ENCODE measurements at places on chromosomes 13 and 19.

DNA sequence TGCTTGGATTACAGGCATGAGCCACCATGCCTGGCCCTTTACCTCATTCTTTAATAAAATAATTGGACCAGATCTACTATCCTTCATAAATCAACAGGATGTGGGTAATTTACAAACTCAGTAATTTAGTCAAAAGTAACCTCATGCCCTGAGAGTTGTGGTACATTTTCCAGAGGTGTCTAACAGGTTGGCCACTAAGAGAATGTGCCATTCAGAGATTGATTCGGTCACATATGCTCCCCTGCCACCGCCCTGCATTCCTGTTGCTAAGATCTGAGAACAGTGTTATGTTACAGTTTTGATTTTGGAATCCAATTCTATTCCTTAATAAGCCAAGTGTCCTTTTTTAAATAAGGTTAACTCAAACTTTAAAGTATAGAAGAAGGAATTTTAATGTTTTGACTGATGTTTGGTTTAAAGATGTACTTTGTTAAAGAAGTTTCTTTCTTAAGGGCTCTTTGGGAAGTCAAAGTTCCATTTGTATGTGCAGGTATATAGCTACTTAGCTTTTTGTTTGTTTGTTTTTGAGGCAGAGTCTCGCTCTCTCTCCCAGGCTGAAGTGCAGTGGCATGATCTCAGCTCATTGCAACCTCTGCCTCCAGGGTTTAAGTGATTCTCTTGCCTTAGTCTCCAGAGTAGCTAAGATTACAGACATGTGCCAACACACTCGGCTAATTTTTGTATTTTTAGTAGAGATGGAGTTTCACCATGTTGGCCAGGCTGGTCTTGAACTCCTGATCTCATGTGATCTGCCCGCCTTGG is 29.2 kb downstream of the PHF11 start:
- no peak for DNase-seq

DNA sequence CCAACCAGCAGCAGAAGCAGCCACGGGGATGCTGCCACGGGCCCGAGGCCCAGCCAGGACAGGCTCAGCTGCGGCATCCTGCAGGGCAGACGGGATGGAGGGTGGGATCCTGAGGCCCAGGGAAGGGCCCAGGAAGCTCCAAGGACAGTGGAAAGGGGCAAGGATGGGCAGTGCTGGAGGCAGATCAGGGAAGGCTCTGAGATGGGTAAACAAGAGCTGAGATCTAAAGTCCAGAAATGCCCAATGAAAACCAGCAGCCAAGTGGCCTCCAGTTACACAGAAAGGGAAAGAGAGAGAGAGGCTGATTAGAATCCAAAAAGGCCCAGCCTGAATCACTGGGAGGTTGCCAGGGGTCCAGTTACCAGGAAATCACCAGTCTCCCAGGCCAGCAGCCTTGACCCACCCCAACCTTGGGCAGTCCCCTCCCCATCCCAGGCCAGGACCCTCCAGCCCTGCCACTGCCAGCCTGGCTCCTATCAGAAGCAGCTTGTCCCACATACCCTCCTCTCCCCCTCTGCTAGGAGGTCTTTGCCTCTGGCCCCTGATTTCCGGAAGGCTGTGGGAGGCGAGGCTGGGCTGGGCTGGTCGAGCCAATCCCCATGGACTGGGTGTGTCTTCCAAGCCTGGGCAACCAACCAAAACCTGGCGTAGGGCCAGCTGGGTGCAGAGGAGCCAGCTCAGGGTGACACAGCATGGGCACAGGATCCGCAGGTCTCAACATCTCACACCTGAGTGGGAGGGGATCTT is at the start of gene CYP4F11:
CYP4F11 (minus strand) TSS at position 198 of the 747 bp plus-strand sequence; CDS start at position 77, 121 bp downstream.
- DNase-seq, result no peak

DNA sequence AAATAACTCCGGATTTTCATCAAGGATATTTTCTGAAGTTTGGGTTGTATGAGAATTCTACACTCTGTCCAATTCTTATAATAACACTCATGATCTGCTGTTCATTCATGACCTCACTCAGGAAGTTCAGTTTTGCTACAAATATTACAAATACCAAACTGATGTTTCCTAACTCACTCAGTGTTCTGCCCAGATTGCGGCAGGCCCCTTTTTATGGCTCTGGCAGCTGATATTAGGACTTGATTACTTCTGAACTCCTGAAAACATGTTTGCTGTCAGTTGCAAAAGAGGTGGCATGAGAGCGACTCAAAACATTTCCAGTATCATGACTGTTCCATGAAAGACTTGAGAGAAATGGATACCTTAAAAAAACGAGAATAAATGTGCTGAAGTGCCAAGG is 188.0 kb downstream of the RGCC start:
- DNase-seq, result no peak

- DNase-seq, result no peak
Measured at GRCh38 chr13:42239644-42240043, 32.3 kb upstream of the AKAP11 start.

GRCh38 chr13:101155920-101156319 is 260.4 kb downstream of the NALCN start:
- no peak for DNase-seq

DNA sequence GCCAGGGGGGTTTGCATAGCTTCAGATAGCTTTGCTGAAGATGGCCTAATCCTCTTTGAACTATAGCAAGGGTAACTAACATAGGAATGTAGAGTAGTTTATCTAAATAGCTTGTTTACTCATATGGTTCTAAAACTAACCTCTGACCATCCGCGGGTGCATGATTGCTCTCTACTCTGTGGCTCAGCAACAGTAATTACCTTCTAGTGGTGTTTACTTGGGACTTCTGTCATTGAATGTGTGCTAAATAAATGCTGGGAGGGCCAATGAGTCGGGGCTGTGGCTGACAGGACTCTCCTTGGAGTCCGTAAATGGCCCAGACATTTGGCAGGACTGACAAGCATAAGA is 1461.9 kb downstream of the UQCRFS1 start:
- DNase-seq, result no peak

GRCh38 chr19:17889609-17890214 is 18.0 kb downstream of the SLC5A5 start:
- no peak for DNase-seq

- DNase-seq, result no peak
Measured at GRCh38 chr19:52170863-52171320, 529 bp downstream of the ZNF836 start.

DNA sequence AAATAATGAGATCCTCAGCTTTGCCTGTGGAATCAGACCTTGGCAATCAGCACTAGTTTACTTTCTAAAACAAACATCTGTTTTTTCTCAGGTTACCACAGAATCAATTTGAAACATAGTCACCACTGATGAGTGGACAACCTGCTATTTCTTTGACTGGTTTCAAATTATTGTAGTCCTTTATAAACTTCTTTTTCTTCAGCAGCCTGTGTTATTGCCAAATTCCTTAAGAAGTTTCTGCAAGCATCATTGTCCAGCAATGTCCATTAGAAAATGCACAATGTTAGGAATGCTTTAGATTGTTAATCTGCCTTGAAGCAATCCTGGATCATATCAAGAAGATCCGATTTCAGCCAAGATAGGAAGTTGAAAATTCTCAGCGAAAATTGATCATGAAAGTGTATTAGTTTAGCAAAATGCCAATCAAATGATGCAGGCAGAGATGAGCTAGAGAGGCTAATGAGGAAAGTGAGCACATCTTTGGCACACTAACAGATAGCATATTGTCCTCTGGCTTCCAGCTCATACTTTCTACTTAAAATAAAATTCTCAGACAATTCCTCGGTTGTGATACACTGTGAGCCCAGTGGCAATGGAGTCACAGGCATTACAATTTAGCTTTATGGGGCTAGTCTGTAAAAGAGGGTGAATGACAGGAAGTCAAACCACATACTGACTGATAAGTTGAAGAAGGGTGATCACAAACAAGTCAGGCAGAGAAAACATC is 270.6 kb downstream of the SLITRK6 start:
- DNase-seq, result no peak

DNA sequence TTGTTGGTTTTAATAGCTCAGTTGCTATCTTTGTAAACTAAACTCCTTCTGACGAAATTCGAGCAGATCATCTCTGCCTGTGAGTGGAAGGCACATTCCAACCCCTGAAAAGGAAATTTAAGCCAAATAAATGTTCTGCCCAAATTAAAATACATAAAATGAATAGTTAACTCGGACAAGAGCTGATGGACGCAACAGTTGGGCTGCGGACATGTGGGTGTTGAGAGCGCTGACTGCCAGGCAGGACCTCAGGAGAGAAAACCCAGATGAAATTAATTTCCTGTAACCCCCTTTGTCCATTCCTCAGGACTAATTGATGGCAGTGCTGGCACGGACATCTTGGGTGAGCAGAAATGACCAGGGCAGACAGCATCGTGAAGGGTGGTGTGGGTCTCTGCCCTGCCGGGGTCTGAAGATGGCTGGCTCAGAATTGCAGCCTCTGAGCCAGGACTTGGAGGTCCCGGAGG is 86.5 kb downstream of the TSHZ3 start:
- DNase-seq, result no peak

DNA sequence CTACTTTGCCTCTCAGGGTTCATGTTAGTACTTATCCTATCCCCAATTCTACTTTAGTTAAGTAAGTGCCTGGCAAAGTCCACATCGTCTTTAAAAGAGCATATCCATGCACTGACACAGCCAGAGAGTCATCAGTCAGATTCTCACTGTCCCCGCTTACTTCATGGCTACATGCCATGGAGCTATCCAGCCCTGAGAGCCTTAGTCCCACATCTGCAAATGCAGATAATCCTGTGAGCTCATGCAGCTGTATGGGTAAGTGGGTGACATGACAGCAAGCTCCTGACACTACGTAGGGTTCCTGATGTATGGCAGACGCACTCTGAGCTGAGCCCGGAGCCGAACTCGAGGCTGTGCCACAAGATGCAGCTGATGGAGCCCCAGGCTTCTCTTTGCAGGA is 661.5 kb downstream of the LIG4 start:
- DNase-seq, result no peak

- DNase-seq, result no peak
Measured at GRCh38 chr13:22648320-22648801, 532.4 kb upstream of the SGCG start.

- no peak for DNase-seq
Measured at GRCh38 chr19:12733369-12734214, 892 bp downstream of the TRIR start.

DNA sequence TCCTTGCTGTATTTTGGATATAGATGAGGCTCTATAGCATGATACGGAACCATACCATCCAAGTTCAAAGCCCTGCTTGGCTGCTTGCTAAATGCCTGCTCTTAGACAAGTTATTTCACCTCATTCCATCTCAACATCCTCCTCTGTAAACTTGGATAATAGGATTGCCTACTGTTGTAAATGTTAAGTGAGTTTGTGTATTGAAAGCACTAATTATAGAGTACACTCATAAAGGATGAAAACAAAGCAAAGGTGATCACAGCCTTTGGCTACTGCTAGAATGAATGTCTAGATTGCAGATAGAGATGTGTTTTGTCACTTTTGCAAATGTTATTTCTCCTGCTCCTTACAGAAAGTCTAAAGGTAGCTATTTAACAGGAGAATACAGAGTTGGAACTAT is 34.3 kb upstream of the STARD13 start:
- no peak for DNase-seq

- no peak for DNase-seq
Measured at GRCh38 chr13:83121896-83122295, 760.4 kb downstream of the SLITRK1 start.

DNA sequence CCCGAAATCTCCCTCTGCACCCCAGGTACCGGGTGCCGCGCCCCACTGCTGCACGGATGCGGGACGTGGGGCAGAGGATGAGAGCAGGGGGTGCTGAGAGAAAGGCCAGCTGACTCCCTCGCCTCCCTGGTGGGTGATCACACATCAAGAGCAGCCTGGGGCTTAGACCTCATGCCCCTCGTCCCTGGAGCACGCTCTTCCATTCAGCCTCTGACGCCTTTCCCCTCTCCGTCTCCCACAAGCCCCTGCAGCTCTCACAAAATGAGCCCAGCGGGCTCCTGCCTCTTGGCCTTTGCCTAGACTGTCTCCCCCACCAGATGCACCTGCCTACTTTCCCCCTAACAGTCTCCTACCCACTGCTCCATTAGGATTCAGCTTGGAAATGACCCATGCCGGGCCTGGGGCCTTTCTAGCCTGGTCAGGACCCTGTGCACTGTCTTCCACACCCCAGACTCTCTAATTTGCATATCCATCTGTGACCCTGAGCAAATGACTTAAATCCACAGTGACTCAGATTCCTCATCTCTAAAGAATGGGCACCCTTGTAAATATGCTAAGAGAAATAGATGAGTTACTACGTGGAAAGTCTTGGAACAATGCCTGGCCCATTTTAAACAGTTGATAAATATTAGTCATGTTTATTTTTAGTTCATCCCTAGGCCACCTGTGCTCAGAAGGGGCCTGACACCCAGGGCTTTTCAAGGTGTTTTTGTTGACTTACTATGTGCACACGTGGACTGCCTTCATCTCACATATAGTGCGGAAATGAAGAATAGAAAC is 582 bp upstream of the PTPRH start:
- DNase-seq, result no peak

DNA sequence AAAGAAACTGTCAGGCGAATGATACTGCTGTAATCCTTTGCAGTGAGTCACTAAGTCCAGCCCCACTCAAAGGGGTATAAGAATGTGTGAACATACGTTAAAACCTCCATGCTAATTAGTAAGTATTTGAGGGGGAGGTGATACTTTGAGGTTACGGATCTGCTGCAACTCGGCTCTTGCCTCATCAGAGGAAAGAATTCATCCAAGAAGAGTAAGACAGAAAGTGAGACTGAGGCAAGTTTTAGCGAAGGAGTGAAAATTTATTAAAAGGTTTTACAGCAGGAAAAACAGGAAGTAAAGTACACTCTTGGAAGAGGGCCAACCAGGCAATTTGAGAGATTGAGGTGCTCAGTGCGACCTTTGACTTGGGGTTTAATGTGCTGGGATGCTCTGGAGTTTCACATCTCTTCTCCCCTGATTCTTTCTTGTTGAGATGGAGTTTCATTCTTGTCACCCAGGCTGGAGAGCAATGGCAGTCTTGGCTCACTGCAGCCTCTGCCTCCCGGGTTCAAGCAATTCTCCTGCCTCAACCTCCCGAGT is 9.8 kb downstream of the CLEC4M start:
- no peak for DNase-seq

DNA sequence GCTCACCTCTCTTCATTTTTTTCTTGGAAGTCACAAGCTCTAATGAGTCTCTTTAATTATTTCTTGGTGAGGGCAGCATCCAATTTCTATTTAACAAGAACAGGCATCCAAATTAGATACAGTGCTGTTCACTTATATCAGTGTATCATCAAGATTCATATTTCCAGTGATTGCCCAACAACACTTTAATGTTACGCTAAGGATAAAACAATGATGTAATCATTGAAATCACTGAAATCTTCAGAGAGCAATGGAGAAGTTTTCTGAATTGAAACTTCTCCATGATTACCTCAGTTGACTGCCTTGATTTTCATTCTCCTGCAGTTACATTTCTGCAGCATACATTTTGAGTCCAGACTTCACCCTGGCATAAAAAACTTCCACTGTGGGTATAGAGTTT is 17.1 kb upstream of the LRCH1 start:
- DNase-seq, result no peak

DNA sequence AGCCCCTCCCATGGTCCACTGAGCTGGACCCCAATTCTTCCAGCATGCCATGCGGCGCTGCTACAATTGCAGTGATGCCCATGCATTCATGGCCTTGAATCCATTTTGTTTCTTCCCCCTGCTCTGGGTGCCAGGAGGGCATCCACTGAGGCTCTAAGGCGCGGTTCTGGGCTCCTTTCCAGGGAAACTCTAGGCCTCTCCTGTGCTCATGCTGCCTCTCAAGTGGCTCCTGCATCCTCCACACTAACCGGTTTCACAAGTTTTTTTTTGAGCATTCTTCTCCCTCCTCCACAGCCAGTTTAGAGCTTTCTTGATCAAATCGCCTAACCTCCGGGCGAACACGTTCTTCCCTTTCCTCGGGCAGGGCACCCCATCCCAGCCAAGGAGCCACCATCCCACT is 69.1 kb upstream of the FLT1 start:
- DNase-seq, result no peak

- DNase-seq, result no peak
Measured at GRCh38 chr13:81021284-81021840, 680.4 kb upstream of the SPRY2 start.

Data from NCI-H187 treated with DMSO at 0.1 percent for 48 hours (cell line).